ENCODE measurements at places on chromosomes 2 and 18.

- DNase-seq = no peak
Observed at GRCh38 chr18:267380-267687, 513 bp downstream of the THOC1 start.

- DNase-seq = peak; percentile 15
Observed at GRCh38 chr18:808086-808485, 4.0 kb downstream of the YES1 start.

DNA sequence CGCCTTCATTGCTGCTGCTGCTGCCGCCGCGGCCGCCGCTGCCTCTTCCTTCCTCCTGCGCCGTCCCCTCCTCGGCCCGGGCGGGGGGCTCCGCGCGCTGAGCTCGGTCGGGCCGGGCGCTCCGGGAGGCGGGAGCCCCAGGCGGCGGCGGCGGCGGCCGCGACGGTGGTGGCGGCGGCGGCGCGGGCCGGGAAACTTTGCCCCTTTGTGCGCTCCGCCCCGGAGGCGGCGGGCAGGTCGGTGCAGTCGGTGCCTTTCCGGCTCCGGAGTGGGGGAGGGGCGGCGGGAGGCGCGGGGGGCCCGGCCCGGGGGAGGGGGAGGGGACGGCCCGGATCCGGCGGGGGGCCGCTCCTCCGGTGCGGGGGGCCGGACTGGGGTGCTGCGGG, 205 bp downstream of the TET3 start:
- no peak for DNase-seq

GRCh38 chr2:216539791-216540241, 41.2 kb downstream of the RPL37A start:
- peak; percentile 80 for DNase-seq

DNA sequence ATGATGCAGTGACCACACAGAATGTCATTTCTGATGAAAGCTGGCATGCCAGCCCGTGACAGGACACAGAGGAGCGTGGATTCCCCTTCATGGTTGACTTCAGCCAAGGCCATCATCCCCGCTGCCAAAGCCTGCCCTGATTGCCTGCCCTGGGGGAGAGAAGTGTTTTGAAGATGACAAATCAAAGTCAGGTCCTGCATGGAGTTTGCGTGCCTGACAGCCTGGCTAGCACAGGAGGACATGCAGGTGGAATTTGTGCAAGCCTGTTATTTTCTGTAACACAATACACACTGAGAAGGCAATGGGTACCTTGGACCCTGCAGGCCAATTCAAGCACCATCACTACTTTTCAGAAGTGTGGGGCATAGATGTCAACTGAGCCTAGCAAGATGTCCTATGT, 5.4 kb upstream of the IL1R2 start:
- no peak for DNase-seq

DNA sequence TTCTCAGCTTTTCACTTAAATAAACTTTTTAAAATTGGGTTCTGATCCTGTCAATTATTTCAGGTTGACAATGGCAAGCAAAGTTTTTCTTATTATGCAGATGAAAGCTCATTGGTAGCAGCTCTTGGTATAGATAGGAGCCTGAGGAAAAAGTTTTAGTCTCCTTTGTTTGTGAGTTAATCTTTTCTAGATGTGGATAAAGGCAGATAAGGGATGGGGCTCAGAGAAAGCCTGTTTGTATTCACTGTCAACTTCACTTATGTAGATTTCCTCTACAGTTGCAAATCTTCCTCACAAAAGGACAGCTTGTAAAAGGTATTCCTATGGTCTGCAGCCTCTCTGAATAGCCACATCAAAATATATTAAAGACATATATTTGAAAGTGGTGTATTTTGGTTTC, 224.5 kb upstream of the SPOPL start:
- DNase-seq = no peak

GRCh38 chr2:70868970-70869369, 33.4 kb upstream of the CD207 start:
- DNase-seq = no peak

- DNase-seq = no peak
Observed at GRCh38 chr2:26039603-26040323, 5.9 kb downstream of the RAB10 start.

DNA sequence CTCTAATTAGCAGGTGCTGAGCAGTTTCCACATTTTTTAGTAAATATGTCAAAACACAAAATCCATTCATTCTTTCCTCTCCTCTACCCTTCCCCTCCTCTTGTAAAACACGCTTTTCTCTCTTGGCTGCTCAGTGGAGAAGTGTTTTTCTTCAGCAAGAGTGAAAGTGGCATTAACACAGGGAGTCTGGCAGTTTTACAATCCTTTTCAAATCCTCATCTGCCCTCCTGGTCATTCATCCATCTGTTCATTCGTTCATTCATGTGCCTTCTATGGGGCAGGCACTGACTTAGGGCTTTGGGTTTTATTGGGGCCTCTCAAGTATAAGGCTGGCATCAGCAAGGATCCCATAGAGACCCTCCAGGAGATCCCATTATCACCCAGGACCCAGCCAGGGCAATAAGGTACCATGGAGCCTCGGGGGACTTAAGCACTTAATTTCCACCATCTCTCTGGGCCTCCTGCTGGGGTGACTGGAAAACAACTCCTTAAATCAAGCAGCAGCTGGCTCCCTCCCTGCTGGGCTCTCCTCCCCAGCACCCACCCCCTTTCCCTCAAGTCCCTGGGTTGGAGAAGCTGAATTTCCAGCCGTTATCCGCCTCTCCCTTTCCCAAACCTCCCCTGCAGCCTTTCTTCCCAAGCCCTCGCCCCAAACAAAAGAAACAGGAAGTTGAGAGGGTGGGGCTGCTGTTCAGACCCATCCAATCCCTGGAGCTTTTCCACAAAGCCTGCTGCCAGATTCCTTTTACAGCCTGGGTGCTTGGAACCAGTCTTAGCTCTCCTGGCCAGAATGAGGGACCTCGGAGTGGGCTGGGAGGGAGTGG, 32.6 kb downstream of the MARCHF4 start:
- no peak for DNase-seq

GRCh38 chr2:204796581-204796980, 251.3 kb downstream of the PARD3B start:
- DNase-seq = no peak

DNA sequence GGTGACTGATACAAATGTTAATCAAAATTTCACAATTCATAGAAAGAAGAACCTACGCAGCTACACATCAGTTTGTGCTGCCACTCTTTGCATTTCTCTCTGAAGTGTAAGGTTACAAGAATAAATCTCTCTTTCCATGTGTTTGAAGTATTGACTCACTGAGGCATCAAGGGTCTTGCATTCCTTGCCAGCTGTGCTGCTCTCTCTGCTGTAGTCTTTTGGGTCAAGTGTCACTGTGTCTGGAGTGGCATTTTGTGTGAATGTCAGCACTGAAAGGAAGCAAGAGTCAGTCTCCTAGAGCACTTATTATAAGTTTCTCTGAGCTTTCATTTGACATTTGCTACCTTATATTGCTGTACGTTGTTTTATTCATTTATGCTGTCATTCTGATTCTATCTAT, 1696.1 kb upstream of the LRRTM1 start:
- DNase-seq = no peak

GRCh38 chr2:160977376-160977775, 182.9 kb upstream of the TANK start:
- DNase-seq = no peak

- DNase-seq = no peak
Observed at GRCh38 chr18:23857756-23858155, 156.8 kb upstream of the TTC39C start.

DNA sequence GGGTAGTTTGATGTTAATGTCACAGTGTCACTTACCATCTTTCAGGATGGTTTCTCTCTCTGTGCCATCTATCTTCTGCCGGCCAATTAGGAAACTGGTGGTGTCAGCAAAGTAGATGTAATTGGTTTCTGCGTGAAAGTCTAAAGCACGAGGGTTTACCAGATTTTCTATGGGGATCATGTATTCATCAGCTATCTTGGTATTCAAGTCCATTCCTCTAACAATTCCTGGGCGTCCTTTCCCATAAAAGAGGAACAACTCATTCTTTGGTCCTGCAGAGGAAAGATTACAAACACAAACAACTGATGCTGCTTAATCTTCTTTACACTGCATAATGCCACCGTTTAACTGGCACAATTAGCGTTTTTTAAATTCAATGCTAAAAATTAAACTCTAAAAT, 1081.9 kb downstream of the LRP1B start:
- DNase-seq = no peak

GRCh38 chr2:143345887-143346787, 216.9 kb downstream of the ARHGAP15 start:
- DNase-seq = no peak

GRCh38 chr2:27735263-27735904, 36.1 kb upstream of the MRPL33 start:
- DNase-seq = no peak

DNA sequence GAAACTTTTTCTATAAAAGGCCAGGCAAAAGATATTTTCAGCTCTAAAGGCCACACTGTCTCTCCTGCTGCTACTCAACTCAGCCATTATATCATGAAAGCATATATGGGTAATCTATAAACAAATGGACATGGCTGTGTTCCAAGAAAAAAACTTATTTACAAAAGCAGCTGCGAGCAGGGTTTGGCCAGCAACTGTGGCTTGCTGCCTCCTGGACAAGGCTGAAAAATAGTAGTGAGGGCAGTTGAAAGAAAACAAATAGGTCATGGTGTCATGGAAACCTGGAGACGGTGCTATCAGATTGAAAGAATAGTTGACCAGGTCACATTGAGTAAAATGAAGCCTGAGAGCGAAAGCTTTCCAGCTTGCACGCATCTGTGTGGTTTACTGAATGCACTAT, 89.2 kb upstream of the LRATD1 start:
- DNase-seq = no peak

GRCh38 chr2:212732860-212733259, 194.3 kb upstream of the ERBB4 start:
- DNase-seq = no peak

- no peak for DNase-seq
Observed at GRCh38 chr2:128284841-128285240, 33.8 kb downstream of the HS6ST1 start.

DNA sequence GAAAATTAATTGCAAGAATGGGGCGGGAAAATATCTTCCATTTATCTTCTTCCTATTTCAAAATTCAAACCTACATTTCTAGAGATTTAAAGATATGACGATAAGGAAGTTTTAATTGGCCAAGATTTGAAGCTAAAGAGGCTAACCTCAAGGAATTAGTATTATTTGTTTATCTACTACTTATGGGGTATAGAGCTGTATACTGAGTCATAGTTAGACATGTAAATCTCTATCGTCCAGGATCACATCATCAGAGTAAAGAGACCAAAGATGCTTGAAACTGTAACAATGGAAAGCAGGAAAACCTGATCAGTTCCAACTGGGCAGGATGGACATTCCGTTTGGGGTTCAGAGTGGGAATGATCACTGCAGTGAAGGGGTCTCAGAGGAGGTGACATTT, 95.2 kb upstream of the KLF7 start:
- DNase-seq = no peak

DNA sequence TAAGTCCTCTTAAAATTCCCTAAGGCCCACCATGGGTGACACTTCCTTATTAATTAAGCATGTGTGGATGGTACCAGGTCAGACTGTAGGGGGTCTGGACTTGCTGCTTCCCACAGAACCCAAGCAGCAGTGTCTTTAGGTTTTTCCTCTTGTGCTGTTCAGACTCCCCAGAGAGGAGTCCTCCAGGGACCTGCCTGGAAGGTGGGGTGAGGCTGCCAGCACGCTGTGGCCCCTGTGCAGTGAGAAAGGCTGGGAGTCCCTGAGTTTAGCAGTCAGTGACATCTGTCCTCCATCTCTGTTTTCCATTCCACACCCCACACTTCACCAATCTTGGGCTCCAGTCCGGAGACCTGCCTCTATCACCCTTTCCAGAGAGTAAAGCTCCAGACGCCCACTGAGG, 18.0 kb upstream of the ST3GAL5 start:
- no peak for DNase-seq

DNA sequence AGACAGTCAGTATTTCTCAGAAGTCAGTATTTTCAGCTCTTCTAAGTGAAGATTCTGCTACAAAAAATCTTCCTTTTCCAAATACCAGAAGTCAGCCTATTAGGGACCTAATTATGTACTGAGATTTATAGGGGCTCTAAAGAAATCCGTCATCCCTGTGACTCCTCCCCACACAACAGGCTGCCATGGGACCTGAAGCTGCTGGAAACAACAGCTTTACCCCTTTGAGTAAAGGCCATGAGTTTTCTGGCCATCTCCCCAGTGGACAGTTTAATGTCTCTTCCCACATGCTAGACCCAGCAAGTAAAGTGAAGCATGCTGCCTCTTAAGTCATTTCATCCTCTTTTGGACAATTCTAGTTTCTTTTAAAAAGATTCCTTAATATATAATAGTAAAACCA, 255.7 kb upstream of the ACVR2A start:
- DNase-seq = no peak

DNA sequence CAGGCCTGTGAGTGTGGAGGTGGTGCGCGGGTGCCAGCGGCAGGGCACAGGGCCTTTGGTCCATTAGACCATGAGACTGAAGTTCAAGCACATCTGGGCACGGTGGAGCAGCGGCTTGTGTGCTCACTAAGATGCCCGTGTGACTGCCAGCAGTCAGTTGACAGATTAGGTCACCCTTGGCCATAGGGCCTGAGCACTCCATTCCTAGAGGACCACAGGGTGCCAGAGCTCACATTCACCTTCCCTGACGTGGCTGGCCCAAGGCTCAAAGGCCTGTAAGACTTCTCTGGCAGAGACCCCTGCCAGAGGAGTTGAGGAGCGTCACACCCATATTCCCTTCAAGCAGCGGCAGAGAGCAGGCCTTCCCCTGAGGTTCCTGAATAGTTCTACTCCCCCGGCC, 650 bp downstream of the LHCGR start:
- DNase-seq = no peak

DNA sequence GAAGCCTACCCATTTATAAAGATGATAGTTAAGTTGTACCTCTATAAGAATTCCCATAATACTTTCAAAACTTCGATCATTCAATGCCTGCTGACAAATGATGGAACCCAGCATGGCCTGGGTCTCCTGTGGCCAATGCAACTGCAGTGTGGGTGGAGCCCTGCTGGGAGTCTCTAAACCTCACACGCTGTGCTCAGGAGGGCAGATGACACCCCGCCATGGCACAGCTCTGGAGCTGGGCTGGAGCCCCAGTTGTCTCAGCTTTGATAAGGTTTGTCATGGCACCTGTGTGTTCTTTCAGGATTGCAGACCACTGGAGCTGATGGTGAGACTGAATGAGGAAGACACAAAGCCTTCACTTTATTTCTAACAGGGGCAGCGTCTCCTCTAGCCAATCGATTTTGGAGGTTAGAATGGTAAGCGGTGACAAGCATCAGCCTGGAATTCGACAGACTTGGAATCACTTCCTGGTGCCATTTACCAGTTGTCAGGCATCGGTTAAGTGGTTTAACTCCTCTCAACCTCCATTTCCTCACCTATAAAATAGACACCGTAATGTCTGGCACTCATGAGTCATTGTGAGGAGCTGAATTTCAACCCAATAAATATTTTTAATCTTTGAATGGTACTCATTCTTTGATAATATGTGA, 383.6 kb upstream of the SALL3 start:
- no peak for DNase-seq

DNA sequence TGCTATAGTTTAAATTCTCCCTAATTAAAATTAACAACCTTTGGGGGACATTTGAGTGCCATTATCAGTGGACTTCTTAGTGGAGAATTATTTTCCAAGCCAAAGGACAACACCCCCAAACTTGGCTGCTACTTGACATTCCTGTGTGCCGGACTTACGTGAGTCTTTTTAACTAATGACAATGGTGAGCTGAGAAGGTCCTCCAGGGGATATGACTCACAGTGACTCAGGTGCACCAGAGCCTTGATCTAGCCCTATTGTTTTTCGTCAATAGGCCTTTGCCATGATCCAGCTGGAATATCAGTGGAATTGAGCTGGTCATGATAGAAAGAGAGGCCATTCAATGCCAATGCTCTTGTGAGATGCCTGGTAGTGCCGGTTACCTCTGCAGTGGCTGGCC, 118.1 kb upstream of the CXCR4 start:
- no peak for DNase-seq
